ENCODE measurements at places on chromosomes 1 and 21.
A peak's percentile ranks its signal among the peaks of the same experiment; 100 is the strongest.

GRCh38 chr21:38170704-38171682 is 85.8 kb upstream of the KCNJ15 start:
- DNase-seq = no peak

DNA sequence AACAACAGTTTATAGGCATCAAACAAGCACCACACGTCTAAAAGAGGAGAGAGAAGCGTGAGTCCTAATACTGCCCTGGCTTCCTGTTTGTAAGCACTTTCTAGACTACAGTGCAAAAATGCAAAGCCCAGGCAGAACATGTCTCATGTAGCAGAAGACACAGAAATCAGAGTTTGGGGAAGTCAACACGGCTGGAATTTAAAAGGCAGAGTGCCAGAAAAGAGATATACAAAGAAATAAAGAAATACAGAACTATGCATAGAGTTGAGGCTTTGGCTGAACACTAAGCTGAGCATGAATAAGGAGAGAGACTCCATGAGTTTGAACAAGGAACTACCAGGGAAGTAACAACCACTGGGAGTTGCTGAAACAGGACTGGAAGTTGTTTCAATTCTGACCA is 566.6 kb upstream of the NR5A2 start:
- DNase-seq = no peak

DNA sequence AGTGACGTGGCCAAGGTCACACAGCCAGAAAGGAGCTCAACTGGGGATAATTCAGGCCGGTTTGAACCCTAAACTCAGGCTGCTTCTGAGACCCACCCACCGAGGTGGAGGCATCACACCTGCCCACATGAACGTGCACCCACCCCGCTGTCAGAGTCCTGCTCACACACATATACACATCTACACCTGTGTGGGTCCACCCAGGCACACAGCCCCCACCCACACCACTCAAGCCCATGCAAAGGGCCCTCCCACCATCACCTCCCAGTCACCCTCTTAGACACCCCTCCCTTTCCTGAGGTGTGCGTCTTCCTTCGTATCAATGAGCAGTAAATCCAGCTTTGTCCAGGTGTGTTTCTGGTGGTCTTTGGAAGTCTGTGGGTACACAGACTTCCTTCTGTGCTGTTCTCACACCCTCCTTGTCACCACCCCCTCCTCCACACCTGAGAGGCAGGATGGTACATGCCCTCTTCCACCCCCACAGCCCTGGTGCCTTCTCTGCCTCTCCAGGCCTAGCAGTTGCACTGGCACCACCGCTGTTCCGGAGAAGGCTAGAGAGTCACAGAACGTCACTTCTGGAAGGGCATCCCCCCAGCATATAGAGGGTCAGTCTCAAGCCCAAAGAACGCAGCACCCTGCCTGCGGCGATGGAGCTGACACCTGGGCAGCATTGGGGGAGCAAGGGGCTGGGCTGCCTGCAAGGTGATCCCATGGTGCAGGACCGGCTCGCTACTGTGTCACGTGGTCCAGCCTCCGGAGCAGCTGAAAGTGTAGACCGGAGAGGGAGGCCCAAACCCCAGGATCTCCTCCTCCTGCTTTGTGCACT is 18.9 kb upstream of the FAM131C start:
- no peak for DNase-seq

DNA sequence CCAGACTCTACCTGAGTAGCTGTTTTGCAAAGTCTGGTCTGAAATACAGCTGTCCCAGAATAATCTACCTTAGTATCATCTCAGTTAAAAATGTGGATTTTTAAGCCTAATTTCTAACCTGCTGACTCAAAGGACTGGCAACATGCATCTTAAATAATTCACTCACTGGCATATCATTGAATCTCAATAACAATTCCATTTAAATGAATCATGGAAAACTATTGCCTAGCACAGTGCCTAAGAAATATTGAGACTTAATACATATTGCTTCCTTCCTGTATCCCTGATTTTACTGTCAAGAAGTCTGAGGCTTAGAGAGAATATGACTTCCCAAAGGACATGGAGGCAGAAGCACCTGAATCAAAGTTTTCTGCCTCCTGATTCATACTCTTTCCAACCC is 3.1 kb downstream of the CCDC190 start:
- DNase-seq = no peak

GRCh38 chr1:70284366-70284765 is 63.2 kb downstream of the SRSF11 start:
- no peak for DNase-seq

GRCh38 chr1:18719786-18720451 is 89.3 kb downstream of the PAX7 start:
- DNase-seq = no peak

DNA sequence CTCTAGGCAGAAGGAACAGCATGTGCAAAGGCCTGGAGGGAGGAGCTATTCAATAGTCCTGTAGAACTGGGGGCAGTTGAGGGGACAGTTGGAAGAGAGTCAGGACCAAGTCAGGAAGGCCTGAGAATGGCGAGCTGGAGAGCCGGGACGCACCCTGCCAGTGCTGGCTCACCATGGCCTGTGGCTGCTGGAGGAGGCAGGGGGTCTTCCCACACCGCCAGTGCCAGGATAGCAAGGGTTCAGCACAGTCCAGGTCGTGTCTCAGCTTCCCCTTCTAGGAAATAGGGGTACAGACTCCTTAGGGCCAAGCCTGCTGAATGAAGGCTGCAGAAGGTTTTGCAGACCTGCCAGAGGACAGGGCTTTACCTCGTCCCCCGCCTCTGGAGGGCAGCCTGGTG is 7.3 kb downstream of the PODN start:
- no peak for DNase-seq

DNA sequence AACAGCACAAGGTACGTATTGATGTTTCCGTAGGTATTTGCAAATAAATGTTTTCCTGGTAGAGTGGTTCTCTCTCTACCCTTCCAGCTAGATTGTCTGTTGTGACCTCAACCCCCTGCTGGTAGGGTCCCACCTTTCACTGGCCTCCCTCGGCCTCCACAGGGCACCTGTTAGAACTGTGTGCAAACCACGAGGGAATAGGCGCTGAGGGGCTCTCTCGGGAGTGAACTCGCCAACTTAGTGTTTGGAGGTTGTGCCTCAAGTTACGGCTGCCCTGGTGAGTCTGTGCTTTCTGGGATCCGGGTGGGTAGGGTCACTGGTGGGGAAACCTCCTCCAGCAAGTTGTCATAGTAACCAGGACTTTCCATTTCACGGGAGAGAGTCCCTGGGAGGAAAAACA is 204.7 kb upstream of the EDN2 start:
- DNase-seq = no peak

- DNase-seq = no peak
These were observed 37.0 kb upstream of the PLPPR4 start for GRCh38 chr1:99227056-99227897.

- no peak for DNase-seq
These were observed 1.7 kb upstream of the TRAPPC10 start for GRCh38 chr21:44010429-44010828.

DNA sequence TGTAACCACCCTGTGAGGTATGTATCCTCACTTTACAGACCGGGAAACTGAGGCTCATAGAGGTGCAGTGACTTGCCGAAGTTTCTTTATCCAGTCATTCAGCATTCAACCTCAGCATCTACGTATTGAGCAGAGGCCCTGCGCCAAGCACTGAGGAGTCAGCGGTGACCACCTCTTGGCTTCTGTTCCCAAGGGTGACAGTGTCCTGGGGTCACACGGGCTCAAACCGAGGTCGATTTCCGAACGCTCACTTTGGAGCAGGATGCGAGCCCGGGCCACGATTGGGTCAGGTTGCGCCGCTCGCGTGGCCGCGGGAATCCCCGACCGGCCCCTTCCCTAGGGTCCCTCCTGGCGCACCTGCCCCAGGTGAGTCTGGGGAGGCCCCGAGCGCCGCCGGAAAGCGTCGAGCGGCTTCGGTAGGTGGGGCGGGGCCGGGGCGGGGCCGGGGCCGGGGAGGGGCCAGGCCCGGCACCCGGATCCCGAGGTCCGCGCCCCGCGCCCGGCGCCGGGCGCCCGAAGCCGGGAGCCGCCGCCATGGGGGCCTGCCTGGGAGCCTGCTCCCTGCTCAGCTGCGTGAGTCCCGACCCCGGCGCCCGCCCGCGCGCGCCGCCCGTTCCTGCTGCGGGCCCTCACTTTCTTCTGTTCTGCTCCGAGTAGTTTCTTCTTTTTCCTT is at the start of gene SERINC2:
SERINC2 (plus strand) TSS at position 482 of the 673 bp plus-strand sequence; CDS start at position 535, 53 bp downstream.
- peak; percentile 41 for DNase-seq

DNA sequence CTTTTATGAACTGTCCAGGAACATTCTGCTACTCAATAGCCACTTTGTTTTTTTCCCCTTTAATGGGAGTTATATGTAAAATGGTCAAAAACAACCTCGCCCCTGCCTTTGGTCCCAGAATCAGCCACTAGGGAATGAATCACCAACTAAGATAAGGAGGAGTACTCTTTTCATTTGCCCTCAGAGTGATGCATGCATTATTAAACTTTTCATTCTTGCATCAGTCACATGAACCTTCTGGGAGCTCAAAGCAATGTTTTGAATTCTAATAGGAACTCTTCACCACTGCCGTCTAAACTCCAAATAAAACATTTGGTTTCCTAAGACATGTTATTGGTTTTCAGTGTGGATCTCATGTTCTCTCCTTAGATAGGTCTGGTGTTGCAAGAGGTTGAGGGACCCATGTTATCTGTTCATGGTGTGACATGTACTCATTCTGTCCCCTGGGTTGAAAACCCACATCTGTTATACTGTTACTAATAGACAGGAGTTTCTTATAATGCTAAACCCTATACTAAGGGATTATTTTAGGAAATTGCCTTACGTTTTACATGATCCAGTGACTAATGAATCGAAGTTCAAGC is 17.8 kb upstream of the HSD17B7 start:
- no peak for DNase-seq

DNA sequence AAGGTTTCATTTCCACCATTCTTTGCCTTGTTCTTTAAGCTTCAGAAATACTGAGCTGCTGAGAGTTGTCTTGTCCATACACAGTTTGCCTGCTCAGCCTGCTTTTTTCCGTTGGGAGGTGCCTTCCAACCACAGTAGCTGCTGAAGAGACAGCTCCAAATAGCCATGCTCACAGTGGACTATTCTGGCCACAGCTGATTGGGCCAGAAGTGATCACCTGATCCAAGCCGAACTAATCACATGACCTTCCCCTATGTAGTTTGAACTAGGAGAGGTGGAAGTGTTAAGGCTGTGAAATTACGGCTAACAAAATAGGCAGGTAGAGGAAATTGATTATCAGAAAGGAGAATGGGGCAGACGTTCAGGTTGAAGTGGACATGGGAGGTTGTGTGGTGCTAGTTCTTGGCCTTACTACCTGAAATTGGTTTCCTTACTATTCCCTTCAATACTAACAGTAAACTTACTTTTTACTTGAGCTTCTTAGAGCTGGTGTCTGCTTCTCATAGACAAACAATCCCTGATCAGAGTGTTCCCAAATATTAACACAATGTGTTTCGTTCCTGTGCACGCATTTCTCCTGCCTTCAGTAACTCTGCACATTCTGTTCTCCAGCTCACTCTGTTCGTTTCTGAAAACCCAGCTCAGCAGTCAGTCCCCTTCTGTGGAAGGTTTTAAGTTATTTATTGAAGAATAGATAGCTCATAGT is 136.1 kb downstream of the RWDD3 start:
- DNase-seq = no peak

DNA sequence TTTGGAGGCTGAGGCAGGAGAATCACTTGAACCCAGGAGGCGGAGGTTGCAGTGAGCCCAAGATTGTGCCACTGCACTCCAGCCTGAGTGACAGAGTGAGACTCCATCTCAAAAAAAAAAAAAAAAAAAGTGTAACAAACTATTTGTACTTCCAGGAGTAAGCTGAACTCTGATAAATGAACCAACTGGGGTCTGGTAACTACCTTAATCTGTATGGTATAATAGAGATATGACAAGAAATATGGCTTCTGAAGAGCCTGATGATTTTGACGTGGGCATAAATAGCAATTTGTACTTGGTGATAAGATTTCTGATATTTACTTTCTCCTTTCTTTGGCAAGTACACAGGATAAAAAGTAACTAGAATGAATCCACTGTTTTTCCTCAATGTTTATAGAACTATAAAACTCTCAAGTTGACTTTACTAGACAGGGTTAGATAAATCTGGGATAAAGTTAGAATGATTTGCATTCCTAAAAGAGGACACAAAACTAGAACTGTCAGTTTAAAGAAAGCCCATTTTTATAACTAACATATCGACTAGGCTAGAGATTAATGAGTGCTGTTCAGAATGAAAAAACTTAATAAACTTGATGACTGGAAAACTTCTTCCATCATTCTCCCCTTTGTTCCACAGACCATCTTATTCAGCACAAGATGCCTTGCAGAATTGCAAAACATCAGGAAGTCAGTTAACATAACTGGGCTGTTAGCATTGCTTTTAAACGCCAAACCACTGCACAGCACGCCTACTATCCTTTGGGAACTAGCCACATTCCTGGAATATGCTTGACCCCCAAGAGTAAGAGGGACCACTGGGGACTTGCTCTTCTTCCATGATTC is 51.5 kb upstream of the EDARADD start:
- no peak for DNase-seq

- no peak for DNase-seq
These were observed 21.0 kb downstream of the EIF2D start for GRCh38 chr1:206591226-206591625.

DNA sequence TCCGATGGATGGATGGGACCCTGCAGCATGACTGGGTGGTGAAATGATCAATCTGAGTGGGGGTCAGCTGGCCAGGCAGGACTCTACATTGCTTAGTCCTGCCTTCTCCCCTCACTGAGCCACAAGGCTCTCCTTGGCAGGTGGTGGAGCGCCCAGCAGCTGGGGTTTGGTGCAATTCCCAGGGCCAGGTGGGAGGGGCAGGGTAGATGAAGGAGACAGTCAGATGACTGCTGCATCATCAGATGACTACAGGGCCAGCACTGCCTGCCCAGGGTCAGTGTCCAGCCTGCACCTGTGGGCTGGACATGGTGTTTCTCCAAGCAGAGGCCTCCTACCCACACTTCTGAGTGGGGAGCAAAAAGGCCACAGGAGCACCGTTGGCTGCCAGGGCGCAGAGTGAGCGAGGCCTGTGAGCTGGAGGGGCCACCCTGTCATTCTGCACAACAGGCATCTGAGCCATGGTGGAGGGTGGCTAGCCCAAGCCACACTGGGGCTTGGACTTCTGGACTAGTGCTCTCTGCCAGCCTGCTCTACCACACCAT is 103.9 kb upstream of the EDN2 start:
- DNase-seq = no peak

- no peak for DNase-seq
These were observed 39.8 kb upstream of the HLX start for GRCh38 chr1:220839474-220839873.
